ENCODE measurements at places on chromosomes 6 and 20.

DNA sequence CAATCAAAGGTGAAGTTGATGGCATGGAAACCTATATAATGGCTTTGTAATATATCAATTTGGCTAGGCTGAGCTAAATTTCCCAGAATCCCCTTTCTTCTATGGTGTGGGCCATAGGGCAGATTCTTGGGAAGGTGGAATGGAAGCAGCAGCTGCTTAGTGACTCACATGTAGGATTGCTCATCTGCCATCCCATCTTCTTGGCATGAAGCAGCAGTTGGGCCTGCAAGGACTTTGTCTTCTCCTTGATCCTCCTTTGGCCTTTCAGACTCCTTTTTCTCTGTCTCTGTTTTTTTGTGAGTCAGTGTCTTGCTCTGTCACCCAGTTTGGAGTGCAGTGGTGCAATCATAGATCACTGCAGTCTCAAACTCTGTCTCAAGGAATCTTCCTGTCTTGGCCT is 52.6 kb upstream of the CEP162 start:
- DNase-seq = no peak

- DNase-seq = no peak
Measured at GRCh38 chr6:57247603-57248002, 25.5 kb upstream of the RAB23 start.

- DNase-seq = no peak
Measured at GRCh38 chr6:136063096-136063495, 187.0 kb downstream of the MTFR2 start.

DNA sequence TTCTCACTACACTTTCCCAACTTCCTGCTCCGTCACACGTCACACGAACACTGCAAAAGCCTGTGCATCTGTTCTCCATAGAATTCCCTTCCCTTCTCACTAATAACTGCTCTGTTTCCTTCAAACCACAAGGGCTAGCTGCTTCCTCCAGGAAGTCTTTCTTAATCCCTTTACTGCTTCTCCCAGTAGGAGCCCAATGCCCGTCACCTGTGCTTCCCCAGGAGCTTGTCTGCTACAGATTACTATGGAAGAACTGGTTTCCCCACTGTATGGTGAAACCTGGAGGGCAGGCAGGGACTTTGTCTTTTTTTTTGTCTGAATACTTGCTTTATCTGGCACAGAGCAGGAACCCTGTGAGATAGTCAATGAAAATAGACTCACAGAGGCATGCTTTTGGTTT is 444.7 kb upstream of the MAP3K7 start:
- DNase-seq = no peak

DNA sequence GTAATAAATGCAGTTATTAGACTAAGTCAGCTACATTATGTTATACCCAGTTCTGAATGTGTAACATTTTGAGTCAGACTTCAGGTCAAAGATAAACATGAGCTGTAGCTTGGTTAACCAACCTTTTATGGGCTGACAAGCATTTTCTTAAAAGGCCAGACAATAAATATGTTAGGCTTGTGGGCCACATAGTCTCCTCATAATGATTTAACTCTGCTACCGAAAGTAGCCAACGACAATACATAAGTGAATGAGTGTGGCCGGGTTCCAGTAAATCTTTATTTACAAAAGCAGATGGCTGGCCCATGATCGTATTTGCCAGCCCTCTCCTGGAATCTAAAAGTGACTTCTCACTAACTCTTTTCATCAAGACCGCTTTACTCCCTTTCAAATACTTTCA is 49.9 kb downstream of the ATG5 start:
- no peak for DNase-seq

DNA sequence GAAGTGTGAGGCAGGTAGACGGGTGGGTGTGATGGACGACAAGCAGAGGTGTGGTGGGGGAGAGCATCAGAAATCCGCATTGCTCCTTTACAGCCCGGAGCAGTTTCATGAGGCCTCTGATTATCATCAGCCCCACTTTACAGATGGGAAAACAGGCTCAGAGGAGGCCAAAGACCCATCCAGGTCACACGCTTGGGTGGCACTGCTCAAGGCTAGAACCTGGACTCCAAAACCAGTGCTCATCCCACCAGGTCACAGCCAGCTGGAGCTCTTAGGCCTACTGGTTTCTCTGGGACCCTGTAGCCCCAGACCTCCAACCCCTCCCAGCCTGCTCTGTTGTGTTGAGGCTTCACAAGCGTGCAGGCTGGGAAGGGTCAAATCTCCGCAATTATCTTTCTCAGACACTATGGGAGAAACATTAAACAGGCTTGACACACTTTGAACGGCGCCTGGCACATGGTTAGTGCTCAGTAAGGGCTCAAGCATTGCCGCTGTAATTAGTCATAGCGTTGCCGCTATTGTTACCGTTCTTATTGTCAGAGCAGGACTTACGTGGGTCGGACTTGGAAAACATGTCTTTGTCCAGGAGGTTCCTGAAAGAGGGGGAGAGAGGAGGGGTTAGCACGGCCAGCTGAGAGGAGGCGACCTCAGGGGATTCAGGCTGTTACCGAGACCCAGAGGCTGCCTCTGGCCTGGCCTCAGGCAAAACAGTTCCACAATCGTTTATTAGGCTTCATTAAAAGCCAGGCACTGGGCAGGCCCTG is 16.6 kb downstream of the CPNE5 start:
- DNase-seq = no peak

- no peak for DNase-seq
Measured at GRCh38 chr20:57738484-57738883, 28.7 kb upstream of the PMEPA1 start.

- DNase-seq = no peak
Measured at GRCh38 chr20:17525650-17526049, 5.5 kb downstream of the BFSP1 start.

DNA sequence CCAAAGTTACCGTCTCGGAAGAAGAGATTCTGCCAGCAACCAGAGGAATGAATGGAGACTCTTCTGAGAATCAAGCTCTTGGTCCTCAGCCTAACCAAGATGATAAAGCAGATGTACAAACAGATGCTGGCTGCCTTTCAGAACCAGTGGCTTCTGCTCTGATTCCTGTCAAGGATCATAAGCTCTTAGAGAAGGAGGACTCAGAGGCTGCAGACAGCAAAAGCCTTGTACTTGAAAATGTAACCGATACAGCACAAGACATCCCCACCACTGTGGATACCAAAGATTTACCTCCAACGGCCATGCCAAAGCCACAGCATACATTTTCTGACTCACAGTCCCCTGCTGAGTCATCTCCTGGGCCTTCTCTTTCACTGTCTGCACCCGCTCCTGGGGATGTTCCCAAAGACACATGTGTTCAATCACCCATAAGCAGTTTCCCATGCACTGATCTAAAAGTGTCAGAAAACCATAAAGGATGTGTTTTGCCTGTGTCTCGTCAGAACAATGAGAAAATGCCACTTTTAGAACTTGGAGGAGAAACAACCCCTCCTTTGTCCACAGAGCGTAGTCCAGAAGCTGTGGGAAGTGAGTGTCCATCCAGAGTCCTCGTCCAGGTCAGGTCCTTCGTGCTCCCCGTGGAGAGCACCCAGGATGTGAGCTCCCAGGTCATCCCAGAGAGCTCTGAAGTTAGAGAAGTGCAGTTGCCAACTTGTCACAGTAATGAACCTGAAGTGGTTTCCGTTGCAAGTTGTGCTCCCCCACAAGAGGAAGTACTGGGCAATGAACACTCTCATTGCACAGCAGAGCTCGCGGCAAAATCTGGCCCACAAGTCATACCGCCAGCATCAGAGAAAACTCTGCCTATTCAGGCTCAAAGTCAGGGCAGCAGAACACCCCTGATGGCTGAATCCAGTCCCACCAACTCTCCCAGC is 109.6 kb downstream of the RTN4IP1 start:
- DNase-seq = no peak

- DNase-seq = no peak
Measured at GRCh38 chr6:10278746-10279145, 136.1 kb downstream of the TFAP2A start.

- no peak for DNase-seq
Measured at GRCh38 chr6:7887278-7887991, 23.2 kb downstream of the TXNDC5 start.

DNA sequence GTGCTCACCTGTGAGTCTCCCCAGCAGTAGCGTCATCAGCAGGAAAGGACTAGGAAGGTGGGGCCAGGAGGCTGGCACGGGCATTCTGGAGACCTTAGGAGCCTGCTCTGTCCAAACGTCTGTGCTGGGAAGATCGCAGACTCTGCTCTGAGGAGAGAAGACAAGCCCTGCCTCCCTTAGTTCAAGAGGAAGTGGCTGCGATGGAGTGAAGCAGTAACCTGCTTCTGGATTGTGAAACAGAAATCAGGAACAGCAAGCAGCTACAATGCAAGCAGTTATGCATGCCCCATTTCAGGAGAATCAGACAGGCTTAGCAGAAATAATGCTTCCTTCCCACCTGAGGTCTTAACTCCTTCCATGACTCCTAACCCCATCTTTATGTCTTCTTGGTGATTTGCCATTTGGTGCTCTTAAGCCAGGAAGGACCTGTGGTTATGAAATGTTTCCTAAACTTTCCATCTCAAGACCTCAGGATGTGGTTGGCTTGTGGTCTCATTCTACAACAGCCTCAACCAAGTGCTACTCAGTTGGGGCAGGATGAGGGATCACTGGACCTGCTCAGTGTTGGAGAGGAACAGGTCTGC is at the start of gene SIRPB1:
Gene SIRPB1 (minus strand): TSS at position 149 of the 584 bp plus-strand sequence. CDS start 65 bp downstream, at position 84.
- no peak for DNase-seq

DNA sequence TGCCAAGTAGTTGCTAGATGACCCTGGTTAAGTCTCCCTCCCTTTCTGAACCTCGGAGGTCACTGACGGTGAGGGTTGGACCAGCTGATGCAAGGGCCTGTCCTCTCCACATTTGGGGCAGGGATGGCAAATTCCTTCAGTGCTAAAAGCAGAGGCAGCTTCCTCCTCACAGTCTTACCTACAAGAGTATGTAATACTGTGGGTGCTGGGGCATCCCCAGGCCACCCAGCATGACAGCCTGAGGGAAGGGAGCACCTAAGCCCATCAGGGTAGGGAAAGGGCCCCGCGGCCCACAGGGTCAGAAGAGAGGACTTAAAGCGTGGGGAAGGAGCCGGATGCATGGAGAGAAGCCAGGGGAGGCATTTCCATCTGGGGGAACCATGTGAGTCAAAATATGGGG is 38.0 kb downstream of the TGM3 start:
- DNase-seq = no peak
